ENCODE measurements at places on chromosomes 12 and 14.
A peak's percentile ranks its signal among the peaks of the same experiment; 100 is the strongest.

DNA sequence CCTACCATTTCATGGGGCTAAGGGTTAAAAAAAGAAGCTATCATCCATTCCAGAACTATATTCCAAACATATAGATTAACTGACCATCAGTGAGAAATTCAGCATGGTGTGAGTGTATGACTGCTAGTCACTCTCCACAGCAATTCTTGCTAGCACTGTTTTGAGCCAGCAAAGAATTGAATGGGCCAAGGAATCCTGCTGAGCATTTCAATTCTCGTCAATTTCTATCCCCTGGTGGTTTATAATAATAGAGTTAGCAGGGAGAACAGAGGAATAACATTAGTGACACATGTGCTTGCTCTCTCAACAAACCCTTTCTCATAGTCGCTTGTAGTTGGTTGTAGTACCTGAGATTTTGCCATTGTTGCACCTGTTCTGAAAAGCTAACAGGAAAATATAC, 7.2 kb downstream of the MBIP start:
- no peak for DNase-seq

DNA sequence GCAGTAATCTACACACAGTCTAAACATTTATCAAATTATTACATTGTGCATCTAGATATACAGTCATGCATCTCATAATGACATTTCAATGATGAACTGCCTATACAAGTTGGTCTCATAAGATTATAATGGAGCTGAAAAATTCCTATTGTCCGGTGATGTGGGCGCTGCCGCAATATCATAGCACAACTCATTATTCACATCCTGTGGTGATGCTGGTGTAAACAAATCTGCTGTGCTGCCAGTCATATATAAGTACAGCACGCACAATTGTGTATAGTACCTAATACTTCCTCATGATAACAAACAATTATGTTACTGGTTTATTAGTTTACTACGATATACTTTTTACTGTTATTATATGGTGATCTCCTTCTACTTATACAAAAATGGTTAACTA, 768.8 kb upstream of the NOVA1 start:
- DNase-seq, result peak; percentile 55

DNA sequence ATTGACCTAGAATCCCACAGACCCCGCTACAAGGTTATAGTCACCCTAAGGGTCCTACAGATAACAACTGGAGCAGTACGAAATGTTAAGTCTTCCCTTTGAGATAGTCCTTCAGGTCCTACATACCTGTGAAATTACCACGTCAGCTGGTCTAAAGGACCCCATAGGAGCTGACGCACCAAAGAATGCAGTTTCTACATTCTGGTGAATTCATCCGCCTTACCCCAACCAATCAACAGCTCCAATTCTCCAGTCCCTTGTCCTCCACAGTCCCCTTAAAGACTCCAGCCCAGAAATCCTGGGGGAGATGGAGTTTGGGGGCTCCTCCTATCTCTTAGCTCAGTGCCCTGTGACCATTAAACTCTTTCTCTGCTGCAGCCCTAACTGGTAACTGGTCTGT, 36.2 kb upstream of the PRMT8 start:
- no peak for DNase-seq

- no peak for DNase-seq
Measured at GRCh38 chr12:54497883-54498282, 331 bp downstream of the NCKAP1L start.

DNA sequence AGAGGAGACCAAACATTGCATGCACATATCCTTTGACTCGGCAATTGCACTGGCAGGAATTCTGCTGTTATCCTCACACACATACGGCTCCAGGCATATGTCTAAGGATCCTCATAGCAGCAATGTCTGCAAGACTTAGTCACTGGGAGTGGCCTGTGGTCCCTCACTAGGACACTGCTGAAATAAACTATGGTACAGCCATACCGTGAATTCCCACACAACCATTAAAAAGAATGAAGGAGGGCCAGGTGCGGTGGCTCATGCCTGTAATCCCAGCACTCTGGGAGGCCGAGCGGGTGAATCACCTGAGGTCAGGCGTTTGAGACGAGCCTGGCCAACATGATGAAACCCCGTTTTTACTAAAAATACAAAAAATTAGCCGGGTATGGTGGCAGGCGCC, 105.1 kb downstream of the ZFP36L1 start:
- no peak for DNase-seq

- no peak for DNase-seq
Measured at GRCh38 chr14:55256586-55256985, 14.6 kb upstream of the FBXO34 start.

DNA sequence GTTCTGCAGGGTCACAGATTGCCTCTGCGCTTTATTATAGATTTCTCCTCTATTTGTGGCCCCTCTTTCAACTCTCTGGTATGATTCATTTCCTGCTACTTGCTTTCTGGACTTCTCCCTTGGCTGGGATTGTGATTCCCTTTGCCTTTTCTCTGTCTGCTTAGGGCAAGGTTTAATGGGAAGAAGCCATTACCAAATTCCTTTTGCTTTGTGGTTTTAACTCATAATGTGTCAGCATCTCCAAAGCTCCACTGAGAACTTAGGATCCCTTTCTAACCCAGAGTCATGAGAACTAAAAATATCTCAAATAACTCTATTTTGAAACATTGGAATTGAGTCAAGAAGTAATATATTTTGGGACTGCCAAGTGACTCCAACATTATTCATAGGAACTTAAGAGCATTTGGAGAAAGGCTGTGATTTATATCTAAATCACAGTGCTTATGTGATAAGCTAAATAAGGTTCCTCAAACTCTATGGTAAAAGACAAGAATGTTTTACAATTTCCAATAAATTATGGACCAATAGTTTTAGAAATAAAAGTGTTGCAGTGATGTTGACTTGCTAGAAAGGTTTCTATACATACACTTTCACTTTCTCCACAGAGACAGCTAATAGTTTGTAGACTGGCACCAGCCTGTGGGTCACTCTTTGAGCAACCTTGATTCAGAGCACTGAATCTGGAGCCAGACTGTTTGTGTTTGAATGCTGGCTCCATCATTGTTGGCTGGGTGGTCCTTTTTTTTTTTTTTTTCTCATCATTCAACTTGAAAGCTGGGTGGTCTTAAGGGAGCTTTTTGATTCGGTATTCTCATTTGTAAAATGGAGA, 93.9 kb downstream of the DACT1 start:
- peak; percentile 55 for DNase-seq

- no peak for DNase-seq
Measured at GRCh38 chr12:125218952-125219351, 153.7 kb downstream of the AACS start.

GRCh38 chr14:105475269-105476096, 862 bp downstream of the CRIP2 start:
- no peak for DNase-seq

- no peak for DNase-seq
Measured at GRCh38 chr12:97216848-97217247, 245.8 kb upstream of the RMST start.

DNA sequence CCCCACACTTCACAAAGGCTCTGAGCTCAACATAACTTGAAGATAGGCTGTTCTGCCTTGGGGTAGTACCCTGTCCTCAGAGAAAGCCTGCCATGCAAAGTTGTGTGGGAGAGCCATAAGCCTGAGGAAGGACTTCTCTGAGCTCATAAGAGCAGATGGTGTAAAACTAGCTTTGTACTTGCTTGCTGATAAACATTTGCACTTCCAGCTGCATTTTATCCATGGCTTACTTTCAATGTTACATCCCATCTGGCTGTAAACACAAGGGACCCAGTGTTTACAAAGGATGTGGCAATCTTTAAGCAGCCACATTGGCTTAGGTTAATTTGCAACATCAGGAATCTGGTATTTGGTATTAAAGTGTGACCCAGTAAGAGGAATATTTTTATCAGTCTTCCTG, 258.1 kb downstream of the IPO8 start:
- no peak for DNase-seq

- DNase-seq, result no peak
Measured at GRCh38 chr14:104281768-104282301, 143.4 kb downstream of the KIF26A start.

GRCh38 chr12:25311506-25311905, 60.8 kb upstream of the KRAS start:
- no peak for DNase-seq

DNA sequence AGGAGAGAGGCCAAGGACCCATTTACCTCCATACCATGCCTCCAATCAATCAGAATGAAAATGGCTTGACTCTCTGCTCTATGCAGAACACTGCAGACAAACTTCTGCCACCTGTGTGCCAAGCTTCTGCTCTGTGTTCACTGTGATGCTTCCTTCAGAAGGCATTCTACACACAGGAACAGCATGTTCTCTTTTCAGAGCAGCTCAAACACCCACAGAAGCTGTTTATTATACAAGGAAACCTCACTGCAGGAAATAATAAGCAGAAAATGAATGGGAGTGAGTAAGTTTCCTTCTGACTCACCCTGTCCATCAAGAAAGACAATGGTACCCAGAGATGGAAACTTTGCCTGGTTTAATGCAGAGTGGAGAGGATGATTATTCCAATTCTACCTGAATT, 2.4 kb upstream of the ESR2 start:
- DNase-seq, result peak; percentile 63

GRCh38 chr12:79058342-79058741, 193.8 kb downstream of the SYT1 start:
- peak; percentile 39 for DNase-seq

DNA sequence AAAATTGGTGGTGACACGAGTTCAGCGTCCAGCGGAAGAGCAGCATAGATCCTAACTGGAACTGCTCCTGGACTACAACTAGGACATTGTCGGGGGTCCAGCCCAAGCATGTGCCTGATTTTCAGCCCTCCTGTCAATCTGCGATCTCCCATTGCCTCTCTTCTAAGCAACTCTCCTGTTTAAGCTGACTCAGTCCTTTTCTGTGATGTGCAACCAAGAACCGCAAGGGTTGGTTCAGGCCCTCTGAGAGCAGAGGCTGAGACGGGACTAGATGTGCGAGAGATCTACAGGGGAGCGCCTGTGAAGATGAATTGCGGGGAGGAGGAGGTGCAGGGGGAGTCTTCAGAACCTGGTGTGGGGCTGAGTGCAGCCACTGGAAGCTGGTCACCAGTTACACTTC, 3.7 kb upstream of the PAPLN start:
- no peak for DNase-seq

- DNase-seq, result no peak
Measured at GRCh38 chr12:76878099-76878898, 520 bp downstream of the CSRP2 start.

DNA sequence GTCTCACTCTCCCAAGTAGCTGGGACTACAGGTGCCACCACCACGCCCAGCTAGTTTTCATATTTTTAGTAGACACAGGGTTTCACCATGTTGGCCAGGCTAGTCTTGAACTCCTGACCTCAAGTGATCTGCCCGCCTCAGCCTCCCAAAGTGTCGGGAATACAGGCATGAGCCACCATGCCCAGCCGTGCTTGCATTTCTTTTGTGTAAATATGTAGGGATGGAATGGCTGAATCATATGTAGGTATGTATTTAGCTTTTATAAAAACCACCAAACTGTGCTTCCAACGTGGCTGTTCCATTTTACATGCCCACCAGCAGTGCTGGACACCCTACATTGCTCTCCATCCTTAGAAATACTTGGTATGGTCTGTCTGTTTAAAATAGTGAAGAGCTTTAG, 32.8 kb upstream of the CLMN start:
- no peak for DNase-seq

- DNase-seq, result no peak
Measured at GRCh38 chr12:112347581-112347982, 34.6 kb downstream of the HECTD4 start.

DNA sequence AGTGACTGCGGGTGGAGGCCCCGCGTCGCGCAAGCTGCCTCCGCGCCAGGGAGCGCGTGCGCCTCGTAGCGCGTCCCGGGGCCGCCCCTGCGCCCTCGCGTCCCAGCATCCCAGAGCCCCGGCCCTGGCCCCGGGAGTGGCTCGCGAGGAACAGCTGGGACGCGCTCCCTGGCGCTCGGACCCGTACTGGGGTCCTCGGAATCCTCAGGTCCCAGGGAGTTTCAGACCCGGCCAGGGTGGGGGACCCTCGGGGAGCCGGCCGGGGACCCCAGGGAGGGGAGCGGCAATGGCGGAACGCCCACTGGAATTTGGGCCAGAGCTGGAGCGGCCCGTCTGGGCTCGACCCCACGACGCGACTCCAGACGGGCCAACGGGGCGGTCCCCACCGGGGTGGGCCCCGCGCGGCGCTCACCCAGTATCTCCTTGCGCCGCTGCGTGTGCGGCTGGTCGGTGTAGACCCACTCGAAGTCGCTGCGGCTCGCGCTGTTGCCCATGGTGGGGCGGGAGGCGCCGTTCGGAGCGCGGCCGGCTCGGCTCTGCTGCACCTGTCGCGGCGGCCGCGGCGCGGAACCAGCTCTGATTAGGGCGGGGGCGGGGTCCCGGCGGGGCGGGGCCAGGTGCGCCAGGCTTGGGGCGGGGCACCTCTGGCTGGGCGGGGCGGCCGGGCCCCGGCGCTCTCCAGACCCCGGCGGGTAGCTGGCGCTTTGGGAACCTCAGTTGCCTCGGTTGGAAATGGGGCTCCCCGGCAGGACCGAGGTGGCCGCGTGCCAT, at the start of gene DEGS2:
Gene DEGS2 (minus strand): TSS at position 552 of the 771 bp plus-strand sequence. CDS start 58 bp downstream, at position 494.
- no peak for DNase-seq

GRCh38 chr14:50399251-50400032, 2.8 kb upstream of the CDKL1 start:
- DNase-seq, result no peak

GRCh38 chr12:42141981-42142606, 2.6 kb downstream of the GXYLT1 start:
- DNase-seq, result no peak

GRCh38 chr12:6120796-6121473, 3.5 kb downstream of the VWF start:
- DNase-seq, result no peak

GRCh38 chr12:27984275-27984674, 11.7 kb upstream of the PTHLH start:
- no peak for DNase-seq

GRCh38 chr14:22383515-22384166, 205.4 kb downstream of the DAD1 start:
- no peak for DNase-seq

DNA sequence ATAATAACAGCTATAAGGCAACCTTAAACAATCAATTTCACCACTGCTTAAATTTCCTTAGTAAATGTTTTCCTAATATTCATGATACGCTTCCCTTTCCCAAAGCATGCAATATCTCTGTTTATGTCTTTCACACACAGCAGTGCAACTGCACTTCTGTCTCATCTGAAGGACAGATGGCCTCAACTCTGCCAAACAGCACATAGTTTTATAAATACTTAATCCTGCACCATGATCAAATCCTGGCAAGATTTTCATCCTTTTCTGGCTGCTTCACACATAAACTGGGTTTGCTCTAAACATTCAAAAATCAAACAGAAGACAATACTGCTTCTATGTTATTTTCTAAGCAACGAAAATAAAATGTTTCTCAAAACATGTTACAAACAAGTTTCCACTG, 266.3 kb downstream of the ITPR2 start:
- DNase-seq, result no peak

GRCh38 chr14:100408350-100409002, 85.3 kb downstream of the SLC25A47 start:
- DNase-seq, result no peak

DNA sequence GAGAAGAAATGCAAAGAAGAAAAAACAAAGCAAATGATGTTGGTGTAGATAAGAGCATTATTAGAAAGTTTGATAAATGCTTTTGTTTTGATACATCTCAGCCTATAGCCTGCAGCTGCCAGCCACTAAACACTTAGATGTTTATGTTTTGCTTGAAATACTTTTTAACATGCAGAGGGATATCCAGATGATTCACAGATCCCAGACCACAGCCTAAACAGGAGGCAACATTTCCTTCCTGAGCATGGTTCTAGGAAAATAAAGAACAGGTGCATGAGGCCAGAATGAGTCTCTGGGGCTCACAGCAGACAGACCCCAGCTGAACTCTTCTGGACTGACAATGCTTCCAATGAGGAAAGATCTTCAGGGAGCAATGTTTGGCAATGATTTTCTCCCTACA, 103.7 kb upstream of the EEA1 start:
- DNase-seq, result peak; percentile 66
